ENCODE measurements at places on chromosomes 5 and 9. TPM values are rescaled to one million over a fixed set of nuclear protein-coding genes. Genes with fewer than 3 reads are reported as not detected.

- no peak for DNase-seq
These were observed 137.7 kb downstream of the WDR41 start for GRCh38 chr5:77354454-77354853.

ITK gene
- polyA plus RNA-seq, result not detected

DNA sequence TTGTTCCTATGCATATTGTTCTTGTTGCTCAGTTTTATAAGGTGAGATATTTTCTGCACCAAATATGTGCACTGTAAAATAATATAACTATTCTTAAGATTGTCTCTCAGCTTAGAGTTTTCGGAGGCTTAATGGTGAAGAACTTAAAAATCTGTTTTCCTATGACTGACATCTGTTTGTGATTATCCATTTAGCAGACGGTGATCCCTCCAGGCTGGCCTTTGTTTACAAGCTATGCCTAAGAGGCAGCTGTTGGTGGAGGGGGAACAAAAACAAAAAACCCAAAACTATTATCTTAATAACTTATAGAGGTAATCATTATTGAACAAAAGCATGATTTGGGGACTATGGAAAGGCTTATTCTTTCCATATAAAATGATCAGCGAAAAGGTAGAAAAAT is 658 bp downstream of the PDCD1LG2 start:
- DNase-seq, result no peak

DNA sequence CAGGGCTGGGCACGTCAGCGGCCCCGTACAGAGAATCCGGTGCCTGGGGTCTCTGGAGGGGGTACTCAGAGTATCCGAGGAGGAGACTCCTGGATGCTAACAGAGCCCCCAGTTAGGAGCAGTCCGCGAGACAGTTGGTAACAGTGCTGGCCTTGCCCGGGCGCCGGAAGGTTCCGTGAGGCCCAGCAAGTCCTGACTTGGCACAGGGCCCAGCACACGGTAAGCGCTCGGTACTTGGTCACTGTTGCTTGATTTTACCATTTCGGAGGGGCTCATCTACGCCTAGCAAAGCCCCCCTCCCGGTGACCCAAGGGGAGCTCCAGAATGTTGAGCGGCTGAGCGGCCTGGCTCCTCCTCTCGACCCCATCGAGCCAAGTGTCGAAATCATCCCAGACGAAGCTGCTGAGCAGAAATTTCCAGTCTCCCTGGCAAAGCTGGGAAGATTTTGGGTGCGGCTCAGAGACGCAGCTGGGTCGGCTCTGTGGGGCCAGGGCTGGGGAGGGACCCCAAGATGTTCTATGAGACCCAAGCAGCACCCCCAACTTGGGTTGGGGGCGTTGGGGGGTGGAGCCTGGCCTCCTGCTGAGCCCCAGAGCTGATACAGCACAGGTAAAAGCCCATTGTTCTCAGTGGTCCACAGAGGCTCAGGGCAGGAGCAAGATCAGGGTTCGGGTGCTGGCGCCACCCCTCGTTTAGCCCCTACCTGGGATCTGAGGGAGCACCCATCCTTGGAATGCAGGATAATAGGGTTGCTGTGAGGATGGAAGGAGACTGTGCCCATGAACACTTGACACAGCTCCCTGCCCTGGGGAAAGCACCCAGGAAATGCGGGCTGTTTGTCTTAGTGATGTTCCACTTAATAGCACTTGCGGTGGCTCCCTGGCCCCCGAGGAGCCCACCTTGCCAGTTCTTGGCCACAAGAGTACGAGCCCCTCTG is 137.2 kb downstream of the C9orf50 start:
- no peak for DNase-seq

GRCh38 chr5:178450121-178451028 is 139.8 kb downstream of the COL23A1 start:
- no peak for DNase-seq

DNA sequence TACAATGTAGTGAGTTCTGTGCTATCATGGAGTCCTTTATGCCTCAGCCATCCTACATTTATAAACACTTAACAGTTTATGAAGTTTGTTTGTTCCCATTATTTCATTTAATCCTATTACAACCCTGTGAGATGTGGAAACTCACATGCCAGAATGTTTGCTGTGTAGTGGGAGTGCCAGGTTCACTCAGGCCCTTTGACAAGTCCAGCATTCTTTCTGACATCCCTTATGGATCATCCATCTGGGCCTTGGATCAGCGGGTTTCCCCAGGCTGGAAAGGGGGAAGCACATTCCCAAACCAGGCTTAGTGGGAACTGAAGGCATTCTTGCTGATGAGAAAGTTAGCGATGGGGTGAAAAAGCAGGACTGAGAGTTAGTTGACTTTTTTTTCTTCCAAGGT is 128.1 kb upstream of the OTULINL start:
- DNase-seq, result no peak

DNA sequence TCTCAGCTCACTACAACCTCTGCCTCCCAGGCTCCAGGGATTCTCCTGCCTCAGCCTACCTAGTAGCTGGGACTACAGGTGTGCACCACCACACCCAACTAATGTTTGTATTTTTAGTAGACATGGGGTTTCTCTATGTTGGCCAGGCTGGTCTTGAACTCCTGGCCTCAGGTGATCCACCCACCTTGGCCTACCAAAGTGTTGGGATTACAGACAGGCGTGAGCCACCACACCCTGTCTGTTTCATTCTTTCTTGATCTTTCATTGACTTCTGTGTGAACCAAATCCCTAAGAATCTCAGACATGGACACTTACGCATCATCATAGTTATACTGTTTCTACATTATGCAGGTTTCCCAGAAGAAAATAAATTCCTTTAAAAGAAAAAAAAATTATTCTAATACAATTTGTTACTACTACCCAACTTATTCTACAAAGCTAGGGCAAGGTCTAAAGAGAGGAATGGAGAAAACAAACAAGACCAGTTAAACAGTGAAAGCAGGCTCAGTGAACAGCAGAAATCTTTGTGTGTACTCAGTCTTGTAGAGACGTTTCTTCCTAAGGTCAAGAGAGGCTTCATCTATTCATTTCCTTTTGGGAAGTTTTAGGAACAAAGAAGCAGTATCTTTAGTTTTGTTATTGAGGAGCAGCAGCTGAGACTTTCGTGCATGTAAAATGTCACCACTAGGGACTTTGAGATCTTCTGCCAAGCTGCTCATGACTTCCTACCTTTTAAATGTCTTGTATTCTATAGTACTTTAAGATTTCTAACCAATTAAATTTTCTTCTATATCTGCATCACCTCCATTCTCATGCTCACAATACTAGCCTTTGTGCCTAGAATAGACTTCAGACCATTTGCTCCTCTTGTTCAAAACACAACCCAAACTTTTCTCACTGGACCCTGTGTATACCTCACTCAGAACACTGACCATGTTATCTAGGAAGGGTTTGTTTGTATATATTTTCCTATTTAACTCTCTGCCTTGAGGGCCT is 5.6 kb upstream of the HMGCR start:
- no peak for DNase-seq

DNA sequence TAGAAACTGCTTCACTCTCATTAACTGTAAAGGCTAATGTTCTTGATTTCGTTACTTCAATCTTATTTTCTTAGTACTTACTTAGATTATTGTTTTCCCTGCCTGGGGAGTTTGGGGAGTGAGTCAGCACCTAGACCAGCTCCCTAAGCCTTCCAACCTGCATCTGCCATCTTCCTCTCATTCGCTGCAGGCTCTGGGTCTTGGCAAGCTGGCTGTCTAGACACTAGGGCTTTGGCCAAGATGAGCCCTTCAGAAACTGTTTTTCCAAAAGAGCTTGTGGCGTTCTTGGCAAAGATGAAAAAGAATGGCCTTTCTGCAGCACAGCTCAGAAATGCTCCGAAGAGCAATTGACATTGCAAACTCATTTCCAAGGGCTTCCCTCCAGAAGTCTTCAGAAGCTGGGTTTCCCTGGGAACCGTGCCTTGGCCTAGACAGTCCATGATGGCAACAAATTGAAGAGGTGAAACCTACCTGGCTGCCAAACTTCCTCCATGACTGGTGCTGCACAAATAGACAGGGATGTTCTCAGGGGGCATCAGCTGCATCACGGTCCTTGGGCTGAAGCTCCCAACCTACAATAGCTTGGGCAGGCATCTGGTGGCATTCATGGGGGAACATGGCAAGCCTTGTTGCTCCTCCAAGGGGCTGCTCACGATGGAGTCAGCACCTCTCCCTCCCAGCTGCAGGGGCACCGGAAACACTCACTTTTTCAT is 76.6 kb downstream of the NSUN2 start:
- no peak for DNase-seq

- DNase-seq, result peak; percentile 11
These were observed 229.4 kb downstream of the DMAC1 start for GRCh38 chr9:7570107-7570720.

DNA sequence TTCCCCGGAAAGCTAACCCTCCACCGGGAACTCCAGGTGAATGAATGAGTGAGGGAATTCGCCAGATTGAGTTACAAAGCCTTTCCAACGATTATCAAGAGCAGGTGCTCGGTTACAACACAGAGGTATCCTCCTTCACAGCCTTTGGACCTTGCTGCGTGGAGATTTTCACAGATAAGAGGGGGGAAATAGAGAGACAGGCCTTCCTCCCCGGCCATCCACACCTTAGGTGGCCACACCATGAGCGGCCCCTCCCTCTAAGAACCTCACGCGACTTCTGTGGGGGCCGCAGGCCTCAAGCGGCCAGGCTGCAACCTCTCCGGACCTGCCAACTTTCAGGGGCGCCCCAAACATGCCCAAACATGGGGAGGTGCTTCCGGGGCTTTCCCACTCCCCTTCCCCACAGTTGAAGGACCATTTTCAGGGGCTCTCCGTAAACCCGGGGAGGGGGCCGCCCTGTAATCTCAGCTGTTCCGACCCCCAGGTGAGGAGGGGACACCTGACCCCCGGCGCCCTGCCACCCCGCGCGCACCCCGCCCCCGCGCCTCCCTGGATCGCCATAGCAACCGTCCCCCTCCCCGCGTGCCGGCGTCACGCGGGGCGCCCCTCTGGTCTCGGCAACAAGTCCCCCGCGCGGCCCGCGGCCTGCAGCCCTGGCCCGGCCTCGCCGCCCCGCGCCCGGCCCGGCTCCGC is 603 bp downstream of the DENND1A start:
- DNase-seq, result no peak

- DNase-seq, result no peak
These were observed 7.9 kb upstream of the IL3 start for GRCh38 chr5:132052520-132052919.

- no peak for DNase-seq
These were observed 315.7 kb downstream of the MCTP1 start for GRCh38 chr5:94969174-94969573.

GRCh38 chr9:113673726-113674125 is 202.4 kb upstream of the ZNF618 start:
- DNase-seq, result no peak

- no peak for DNase-seq
These were observed 10.6 kb upstream of the TMEM38B start for GRCh38 chr9:105683688-105684275.

CARD9 gene
- 0.21 TPM for polyA plus RNA-seq

DNA sequence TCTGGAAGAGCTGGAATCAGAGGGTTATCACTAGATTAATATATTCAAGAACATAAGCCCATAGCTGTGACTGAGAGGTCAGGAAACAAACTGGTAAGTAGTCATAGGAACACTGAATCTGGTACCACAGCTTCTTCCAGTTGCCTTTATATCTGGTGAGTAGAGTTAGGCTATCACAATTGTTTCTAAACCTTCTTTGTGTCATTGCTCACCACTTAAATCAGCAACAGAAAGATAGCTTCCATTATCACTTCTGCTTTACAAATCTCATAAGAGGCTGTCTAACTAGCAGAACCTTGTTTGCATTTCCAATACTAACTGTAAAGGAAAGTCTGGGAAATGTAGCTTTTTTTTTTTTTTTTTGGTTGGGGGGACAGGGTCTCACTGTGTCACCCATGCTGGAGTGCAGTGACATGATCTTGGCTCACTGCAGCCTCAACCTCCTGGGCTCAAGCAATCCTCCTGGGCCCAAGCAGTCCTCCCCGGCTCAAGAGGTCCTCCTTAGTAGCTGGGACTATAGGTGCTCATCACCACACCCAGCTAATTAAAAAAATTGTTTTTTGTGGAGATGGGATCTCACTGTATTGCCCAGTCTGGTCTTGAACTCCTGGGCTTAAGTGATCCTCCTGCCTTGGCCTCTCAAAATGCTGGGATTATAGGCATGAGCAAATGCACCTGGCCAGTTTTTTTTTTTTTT is 22.0 kb downstream of the CDC42SE2 start:
- DNase-seq, result no peak

IRX2 gene
- 27.1 TPM for polyA plus RNA-seq

- no peak for DNase-seq
These were observed 703.5 kb upstream of the WWC1 start for GRCh38 chr5:167587772-167588437.

- DNase-seq, result no peak
These were observed 23.6 kb upstream of the CEP72 start for GRCh38 chr5:588406-588995.

DNA sequence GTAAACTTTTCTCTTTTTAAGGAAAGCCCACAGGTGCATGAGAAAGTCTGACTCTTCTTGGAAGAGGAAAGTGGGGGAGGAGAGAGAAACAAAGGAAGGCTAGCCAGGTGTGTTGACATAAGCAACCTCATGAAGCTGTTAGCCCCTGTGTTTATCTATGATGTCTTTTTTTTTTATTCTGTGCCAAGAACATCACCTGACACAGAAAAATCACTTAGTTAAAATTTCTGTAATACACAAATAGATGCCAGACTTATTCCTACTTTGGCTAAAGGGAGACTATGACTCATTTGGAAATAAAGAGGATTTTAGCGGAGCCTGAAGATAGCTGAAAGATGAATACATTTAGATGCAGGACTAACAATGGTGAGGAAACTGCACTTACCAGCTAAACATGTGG is 58.3 kb downstream of the BAAT start:
- DNase-seq, result no peak

DNA sequence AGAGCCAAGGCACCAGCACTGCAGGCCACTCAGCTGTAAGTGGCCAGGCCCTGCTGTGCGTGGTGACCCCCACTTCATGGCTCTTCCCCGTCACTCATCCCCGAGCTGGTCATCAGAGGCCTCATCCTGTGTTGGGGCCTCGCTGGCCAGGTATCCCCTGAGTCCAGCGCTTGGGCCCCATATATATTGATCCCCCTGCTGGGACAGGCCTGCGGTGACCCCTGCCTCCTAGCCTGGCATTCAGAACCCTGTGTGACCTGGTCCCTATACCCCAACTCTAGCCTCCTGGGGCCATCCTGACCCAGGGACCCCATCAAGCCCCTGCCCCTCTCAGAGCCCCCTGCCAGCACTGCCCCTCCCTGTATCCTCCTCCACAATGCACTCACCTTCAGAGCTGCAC is 12.7 kb downstream of the GBGT1 start:
- DNase-seq, result no peak

DNA sequence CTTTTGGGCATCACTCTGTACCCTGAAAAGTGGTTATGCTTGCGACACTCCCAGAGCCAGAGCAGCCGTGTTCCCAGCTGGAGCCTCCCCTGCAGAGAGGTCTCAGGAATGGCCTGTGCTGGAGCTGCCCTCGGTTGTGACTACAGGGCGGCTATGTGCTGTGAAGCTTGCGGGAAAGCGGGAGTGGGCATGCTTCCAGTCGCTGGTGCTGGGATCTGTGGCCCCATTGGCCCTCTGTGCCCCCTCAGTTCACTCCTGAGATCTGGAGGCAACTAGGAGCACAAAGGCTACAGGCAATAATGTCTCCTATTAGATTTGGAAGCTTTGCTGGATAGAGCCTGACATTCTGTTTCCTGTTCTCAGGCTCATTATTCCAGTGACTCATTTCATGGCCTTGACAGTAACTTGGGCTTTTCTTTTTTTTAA is 56.9 kb downstream of the GPR107 start:
- no peak for DNase-seq

Data from keratinocyte (primary cell).